CD4-positive, alpha-beta T cell treated with Interleukin-21 for 1 hour (primary cell): ENCODE measurements at places on chromosomes 4 and X.

- DNase-seq = no peak
These were observed 72.2 kb downstream of the PPP3CA start for GRCh38 chr4:101274888-101275752.

DNA sequence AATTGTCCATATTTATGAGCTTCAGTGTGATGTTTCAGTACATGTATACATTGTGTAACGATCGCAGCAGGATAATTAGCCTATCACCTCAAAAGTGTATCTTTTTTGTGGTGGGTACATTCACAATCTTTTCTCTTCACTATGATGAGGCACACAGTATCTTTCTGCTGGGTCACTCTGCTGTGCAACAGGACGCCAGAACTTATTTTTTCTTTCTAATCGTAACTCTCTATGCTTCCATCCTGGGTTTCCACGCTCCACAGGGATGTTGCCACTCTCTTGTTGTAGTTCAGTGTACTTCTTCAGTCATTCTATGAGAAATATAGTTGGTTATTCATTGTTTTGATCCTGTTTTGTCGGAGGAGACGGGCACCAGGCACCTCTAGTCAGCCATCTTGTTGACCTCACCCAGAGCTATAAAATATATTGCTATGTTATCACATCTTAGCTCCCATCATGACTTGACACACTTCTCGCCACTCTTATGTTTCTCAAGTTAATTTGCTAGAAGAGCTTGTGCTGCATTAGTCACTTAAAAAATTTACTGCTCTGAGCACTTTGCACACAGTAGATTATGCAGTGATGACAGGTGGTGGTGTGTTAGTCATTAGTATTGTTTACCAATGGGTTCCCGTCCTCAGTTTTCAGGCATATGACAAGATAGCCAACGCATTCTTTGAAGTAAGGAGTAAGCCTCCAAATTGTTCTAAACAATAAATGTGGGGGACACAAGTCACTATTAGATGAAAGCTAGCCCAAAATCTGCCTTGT is 1002.7 kb upstream of the PCDH7 start:
- DNase-seq = no peak

DNA sequence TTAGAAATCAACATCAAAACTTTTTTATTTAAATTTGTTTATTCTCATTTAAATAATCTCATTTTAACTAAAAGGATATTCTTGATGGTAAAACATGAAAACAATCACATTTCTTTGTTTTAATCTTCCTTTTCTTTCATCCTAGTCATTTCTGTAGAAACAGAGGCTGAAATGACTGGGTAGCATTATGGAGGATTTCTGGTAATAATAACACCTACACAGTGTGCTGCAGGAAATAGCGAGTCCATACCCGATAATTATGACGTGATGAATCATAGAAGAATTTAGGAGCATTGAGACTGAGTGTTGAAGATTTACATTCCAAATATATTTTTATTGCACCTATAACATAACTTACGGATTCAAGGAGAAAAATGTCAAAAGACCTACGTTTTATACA is 31.4 kb upstream of the BBS12 start:
- DNase-seq = no peak

- no peak for DNase-seq
These were observed 15.9 kb upstream of the STS start for GRCh38 chrX:7131621-7132020.

DNA sequence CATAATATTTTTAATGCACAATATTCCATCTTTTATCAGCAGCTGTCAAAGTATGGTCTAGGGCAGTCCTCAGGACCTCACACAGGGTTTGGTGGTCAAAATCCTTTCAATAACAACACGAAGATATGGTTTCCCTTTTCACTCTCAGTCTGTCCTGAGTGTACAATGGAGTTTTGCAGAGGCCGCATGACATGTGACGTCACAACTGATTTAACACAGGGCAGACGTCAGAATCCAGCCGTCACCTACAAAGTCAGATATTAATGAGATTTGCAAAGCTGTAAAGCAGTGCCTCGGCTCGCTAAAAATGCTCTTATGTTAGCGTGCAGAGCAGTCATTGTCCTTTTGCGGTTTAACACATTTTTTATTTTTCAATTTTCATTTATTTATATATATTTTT is 12.5 kb downstream of the ABLIM2 start:
- DNase-seq = no peak

GRCh38 chr4:122712782-122713181 is 19.7 kb upstream of the BBS12 start:
- no peak for DNase-seq

GRCh38 chr4:6582889-6583490 is 8.0 kb downstream of the MAN2B2 start:
- DNase-seq = peak; percentile 11

- no peak for DNase-seq
These were observed 520 bp upstream of the SRP72 start for GRCh38 chr4:56466910-56467283.

DNA sequence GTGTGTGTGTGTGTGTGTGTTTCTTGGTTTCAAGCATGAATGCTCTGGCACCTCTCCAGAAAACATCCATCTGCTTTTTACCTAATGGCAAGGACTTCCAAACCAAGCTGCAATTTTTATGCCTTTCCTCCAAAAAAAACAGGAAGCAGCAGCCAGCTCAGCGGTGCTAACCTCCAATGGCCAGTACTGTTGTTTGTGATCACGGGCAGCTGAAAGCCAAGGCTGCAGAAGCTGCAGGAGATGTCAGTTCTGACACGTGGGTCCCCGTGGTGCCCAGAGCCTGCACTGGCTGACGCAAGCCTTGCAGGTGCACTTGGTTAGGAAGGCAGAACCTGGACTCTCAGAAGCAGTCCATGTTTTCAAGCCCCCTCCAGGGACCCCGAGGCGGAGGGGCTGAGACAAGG is 313.6 kb upstream of the DDX53 start:
- no peak for DNase-seq

DNA sequence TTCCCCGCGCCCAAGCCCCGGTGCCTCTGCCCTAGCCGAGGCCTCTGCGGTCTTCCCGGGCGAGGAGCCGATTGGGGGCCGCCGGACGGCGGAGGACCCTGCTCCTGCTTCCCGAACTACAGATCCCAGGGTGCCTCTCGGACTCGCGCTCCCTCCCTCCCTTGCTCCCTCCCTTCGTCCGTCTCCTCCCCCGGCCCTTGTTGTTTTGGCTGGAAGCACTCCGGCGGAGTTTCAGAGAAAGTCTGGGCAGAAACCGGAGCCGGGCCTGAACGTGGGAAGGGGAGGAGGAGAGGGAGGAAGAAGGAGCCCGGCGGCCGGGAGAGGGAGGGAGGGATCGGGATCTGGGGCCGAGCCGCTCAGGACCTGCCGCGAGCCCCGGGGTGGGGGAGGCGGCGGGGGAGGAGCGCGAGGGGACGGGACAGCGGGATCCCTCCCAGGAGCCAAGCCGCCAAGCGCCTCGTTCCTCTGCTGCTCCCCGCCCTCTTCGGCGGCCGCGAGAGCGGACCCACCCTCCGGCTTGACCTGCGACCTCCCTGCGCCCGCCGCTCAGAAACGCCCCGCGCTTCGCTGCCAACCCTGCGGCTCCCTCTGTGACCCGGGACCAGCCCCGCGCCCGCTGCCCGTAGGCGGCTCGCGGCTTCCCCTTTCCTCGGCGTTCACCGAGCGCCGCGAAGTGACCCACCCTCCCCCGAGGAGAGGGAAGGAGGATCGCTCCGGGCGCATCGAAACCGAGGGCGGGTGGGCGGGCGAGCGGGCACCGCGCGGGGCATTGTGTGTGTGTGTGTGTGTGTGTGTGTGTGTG is 496 bp upstream of the GAB1 start:
- DNase-seq = peak; percentile 10

DNA sequence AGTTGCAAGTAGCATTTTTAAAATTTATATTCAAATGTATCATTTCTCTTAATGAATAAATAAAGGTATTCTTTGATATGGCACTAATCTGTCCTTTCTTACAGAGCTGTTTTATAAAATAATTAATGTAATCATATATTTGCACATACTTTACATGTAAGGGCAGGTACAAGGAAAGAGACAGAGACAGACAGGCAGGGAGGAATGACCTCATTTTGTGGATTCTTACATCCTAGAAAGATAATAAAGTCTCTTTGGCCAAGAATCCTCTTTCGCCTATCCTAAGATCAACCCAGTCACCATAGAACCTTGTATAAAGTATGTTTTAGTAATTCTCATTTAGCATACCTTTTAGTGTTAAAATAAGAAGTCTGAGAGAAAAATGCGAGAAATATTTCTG is 98.5 kb upstream of the CTSO start:
- DNase-seq = no peak

DNA sequence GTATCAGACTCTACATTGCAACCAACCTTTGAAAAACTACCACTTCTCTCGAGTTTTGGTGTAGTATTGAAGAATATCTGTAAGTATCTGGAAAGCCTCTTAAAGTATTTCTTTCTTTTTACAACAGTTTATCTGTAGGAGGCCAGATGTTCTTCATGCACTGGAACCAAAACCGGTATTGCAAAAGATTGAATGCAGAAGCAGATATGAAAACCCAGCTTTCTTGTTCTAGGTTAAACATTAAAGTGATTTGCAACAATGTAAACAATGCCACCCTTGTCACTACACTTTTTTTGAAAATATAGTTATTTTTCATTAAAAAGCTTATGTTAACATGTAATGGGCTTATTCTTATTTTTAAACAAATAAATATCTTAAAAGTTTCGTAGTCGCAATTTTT is 27.2 kb downstream of the PLS3 start:
- DNase-seq = no peak

- peak; percentile 7 for DNase-seq
These were observed 168.1 kb downstream of the GLRA2 start for GRCh38 chrX:14697451-14697850.

GRCh38 chrX:133215747-133216146 is 2.4 kb downstream of the TFDP3 start:
- DNase-seq = no peak

DNA sequence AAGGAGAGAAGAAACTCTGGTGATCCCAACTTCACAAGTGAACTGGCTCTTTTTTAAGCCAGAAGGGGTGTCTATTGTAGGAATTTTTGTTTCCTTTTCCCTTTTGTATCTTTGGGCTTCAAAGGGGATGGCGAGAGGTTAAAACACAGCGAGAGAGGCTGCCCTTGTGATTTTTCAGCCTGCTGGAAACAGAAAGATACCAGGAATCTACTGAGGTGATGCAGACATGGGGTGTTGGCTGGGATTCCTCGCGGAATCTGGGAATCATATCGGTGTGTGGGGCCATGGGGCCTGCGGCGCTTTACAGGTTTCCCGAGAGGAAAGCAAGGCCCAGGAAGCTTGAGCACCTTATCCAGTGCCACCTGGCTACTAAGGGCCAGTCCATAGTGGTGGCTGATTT is 99.4 kb upstream of the STX18 start:
- DNase-seq = no peak

GRCh38 chr4:84837751-84838150 is 128.7 kb downstream of the WDFY3 start:
- no peak for DNase-seq

- no peak for DNase-seq
These were observed 150.5 kb downstream of the VCX3A start for GRCh38 chrX:6384371-6384770.

GRCh38 chr4:38236003-38236402 is 275.8 kb downstream of the PTTG2 start:
- no peak for DNase-seq

DNA sequence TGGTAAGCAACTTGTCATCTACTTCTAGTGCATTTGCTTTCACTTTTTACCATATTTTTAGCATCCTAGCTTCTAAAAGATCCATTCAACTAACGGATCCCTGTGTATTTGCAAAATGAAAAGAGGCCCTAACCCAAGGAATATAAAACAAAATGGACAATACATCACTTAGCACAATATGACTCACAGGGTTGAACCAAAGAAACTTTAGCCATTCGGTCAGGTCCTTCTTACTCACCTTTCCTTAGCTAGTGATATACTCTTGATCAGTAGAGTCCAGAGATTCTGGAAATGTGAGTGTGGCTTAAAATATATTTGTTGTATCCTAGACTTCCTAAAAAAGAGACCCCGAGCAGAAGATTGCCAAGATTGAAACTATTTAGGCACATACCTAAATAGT is 19.5 kb downstream of the TMPRSS11E start:
- no peak for DNase-seq

DNA sequence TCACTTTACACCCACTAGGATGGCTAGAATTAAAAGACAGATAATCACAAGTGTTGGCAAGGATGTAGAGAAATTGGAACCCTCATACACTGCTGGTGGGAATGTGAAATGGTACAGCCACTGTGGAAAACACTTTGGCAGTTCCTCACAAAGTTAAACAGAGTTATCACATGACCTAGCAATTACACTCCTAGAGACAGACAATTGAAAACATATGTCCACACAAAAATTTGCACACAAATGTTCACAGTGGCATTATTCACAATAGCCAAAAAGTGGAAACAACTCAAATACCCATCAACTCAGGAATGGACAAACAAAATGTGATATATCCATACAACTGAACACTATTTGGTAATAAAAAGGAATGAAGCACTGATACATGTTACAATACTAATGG is 5.7 kb downstream of the ZNF280C start:
- no peak for DNase-seq

GRCh38 chr4:102525097-102525496 is 23.9 kb downstream of the NFKB1 start:
- DNase-seq = no peak

DNA sequence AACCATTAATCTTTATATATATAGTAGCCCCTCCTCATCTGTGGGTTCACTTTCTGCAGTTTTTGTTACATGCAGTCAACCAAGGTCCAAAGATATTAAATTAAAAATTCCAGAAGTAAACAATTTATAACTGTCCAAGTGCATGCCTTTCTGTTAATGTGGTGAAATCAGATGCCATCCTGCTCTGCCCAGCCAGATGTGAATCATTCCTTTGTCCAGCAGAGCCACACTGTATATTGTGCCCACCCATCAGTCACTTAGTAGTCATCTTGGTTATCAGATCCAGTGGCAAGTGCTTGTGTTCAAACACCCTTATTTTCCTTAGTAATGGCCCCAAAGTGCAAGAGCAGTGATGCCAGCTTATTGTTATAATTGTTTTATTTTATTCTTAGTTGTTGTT is 17.2 kb upstream of the PRDM5 start:
- no peak for DNase-seq

GRCh38 chr4:138983690-138984089 is 31.9 kb upstream of the NOCT start:
- no peak for DNase-seq

GRCh38 chrX:31547416-31547815 is 475.6 kb upstream of the FTHL17 start:
- no peak for DNase-seq

DNA sequence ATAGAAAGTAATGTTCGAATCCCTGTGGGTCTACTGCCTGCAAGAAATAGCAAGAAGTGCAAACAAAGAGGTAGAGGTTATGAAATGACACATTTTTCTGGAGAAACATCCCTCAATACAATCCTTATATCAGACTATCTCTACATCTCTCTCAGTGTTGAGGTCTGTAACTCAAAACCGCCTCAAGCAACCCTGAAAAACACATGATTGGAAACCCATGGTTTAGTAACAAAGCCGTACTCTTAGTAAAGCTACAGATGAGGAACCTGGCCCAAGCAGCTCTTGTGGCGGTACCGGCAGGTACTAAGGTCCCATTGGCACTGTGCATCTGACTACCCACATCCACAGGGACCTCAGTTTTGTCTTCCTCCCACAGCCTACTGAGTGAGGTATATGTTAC is 53.9 kb downstream of the IRF2 start:
- DNase-seq = peak; percentile 17
